ENCODE measurements at places on chromosomes 2 and 18. TPM values are rescaled to one million over a fixed set of nuclear protein-coding genes. Genes with fewer than 3 reads are reported as not detected.

DNA sequence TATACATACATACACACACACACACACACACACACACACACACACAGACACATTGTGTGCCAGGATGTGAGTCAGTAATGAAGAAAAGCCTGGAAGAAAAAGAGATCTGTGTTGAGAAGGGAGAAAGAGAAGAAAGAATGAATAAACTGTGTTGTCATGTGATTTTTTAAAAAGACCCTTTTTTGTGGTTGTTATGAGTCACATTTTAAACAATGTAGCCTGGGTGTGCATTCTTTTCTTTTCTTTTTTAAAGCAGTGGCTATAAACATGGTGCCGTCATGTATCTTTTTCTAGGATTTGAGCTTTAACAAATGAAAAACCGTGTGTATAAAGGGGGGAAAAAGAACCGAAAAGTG lies 87.2 kb downstream of the NRP2 start:
- DNase-seq: peak; percentile 90

DNA sequence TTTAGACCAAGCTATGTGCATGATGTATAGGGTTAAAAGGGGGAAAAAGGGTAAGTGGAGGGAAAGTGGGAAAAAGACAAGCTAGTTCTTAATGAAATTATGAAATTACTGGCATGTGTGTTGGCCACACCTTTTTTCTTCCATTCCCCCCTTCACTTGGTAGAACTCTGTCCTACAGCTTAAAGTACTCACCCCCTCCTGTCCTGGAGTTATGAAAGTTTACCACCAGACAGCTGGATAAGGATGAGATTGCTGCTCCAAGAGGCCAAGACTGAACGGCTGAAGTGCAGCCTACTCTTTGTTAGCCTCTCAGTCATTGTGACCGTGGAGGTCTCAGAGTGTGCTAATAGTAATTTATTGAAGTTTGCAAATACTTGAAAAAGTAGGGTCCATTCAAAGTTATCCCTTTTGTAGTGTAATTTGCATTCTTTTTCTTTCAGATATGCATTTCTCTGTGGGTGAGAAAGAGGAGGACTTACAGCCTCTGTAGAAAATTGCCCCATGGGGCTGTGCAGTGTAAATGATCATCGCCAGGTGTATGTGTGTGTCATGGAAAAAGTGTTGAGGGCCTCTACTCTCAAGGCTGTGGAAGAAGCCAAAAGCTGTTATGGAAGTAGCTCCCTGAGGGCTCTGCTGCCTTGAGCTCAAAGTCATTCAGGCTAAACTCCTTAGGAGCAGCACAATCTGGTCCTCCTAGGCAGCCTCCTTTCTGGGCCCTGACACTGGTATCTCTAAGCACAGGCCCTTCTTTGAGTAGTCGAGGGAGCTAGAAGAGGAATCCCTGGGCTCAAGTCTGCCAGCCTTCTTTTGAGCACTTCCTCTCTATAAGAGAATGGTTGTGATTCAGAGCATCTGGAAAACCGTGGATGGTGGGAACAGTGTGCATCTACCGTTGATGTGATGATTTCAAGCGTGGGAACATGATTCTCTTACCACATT lies 46.2 kb downstream of the LHCGR start:
- DNase-seq: no peak

DNA sequence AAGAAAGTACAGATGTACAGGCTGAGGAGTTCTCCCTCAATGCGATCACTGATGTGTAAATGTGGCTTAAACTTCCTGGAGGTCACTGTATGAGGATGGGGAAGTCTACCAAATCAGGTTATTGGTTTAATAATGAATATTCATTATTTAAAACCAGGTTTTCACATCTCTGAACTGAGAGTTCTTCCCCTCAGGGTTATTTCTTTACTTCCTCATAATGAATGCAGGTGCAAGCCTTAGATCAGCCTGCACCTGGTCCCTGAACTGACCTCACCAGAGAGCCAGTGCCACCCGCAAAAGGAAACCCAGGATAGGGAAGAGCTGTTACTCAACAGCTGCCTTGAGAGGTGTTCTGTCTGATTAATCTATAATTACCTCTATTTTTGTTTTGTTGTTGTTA lies 369.0 kb downstream of the EPHA4 start:
- no peak for DNase-seq

DNA sequence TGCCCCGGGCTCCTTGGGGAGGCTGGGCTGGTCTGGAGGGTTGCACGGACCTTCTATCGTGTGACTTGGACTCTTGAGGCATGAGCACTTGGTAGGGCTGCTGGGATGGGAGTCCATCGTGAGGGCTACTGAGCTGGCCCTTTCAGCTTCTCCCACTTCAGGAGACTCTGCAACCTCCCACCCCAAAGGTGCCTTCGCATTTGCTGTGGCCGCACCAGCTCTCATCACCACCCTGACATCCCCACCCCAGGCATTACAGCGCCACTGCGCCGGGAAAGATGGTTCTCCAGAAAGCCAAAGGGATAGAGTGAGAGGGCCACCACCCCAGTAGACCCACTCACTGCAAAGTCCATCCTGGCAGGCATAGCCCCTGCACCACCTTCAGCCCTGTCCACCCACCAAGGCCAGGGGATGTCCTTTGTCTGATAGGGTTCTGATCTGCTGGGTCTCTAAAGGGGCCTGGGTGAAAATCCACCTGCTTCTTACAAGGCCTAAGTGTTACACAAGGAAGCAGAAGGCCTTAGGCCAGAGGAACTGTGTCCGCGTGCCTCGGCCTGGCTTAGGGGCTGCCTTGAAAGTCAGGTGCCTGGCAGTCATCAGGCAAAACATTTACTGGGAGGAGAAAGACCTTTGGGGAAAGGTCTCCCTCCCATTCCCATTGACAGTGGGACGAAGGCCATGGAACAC lies 5.1 kb downstream of the EHD3 start:
- no peak for DNase-seq

GRCh38 chr18:4238966-4239365 lies 216.1 kb downstream of the DLGAP1 start:
- DNase-seq: no peak

- DNase-seq: no peak
These were observed 226.4 kb upstream of the CXCR4 start for GRCh38 chr2:136344339-136344738.

- no peak for DNase-seq
These were observed 12.8 kb upstream of the SFTPB start for GRCh38 chr2:85680707-85681371.

- DNase-seq: no peak
These were observed 247.3 kb downstream of the SH3BP4 start for GRCh38 chr2:235199128-235199527.

GRCh38 chr2:41457026-41457425 lies 590.8 kb upstream of the PKDCC start:
- no peak for DNase-seq

GRCh38 chr2:160109243-160109642 lies 46.8 kb upstream of the PLA2R1 start:
- DNase-seq: no peak

- DNase-seq: peak; percentile 98
These were observed 13.9 kb upstream of the UGP2 start for GRCh38 chr2:63827749-63828148.

GRCh38 chr18:20988726-20989125 lies 122.9 kb downstream of the ROCK1 start:
- DNase-seq: no peak

DNA sequence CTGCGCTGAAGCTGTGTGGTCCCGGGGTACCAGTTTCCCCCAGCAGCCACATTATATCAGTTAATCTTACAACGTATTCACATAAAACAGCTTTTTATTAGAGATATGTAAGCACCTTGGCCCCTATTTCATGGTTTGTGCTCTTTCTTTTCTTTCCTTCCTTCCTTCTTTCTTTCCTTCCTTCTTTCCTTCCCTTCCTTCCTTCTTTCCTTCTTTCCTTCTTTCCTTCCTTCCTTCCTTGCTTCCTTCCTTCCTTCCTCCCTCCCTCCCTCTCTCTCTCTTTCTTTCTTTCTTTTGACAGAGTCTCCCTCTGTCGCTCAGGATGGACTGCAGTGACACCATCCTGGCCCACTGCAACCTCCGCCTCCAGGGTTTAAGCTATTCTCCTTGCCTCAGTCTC lies 3.7 kb upstream of the METAP1D start:
- DNase-seq: no peak

- DNase-seq: no peak
These were observed 228.0 kb upstream of the MEX3C start for GRCh38 chr18:51425475-51425874.

Gene IWS1
- total RNA-seq: 54.0 TPM

Gene DNAJC5G
- not detected for total RNA-seq

Gene FBLN7
- 10.4 TPM for total RNA-seq

Gene BMP10
- total RNA-seq: not detected

Gene FSHR
- total RNA-seq: not detected

Gene LYG1
- total RNA-seq: 0.49 TPM

Gene HOXD10
- not detected for total RNA-seq

Gene ZNF804A
- 0.10 TPM for total RNA-seq

Gene POTEJ
- not detected for total RNA-seq

Gene UGT1A4
- not detected for total RNA-seq

Gene CYP26B1
- total RNA-seq: 3.5 TPM

Gene LRRC30
- total RNA-seq: not detected

Gene SH2D6
- total RNA-seq: not detected

All from RPMI7951 (cell line).